ENCODE measurements at places on chromosomes 2 and 18.

GRCh38 chr2:65232636-65233035 lies 5.0 kb downstream of the ACTR2 start:
- peak; percentile 78 for DNase-seq

- DNase-seq = no peak
Observed at GRCh38 chr2:9135822-9136558, 70.6 kb upstream of the ASAP2 start.

- DNase-seq = no peak
Observed at GRCh38 chr18:50662775-50663383, 103.0 kb downstream of the MAPK4 start.

DNA sequence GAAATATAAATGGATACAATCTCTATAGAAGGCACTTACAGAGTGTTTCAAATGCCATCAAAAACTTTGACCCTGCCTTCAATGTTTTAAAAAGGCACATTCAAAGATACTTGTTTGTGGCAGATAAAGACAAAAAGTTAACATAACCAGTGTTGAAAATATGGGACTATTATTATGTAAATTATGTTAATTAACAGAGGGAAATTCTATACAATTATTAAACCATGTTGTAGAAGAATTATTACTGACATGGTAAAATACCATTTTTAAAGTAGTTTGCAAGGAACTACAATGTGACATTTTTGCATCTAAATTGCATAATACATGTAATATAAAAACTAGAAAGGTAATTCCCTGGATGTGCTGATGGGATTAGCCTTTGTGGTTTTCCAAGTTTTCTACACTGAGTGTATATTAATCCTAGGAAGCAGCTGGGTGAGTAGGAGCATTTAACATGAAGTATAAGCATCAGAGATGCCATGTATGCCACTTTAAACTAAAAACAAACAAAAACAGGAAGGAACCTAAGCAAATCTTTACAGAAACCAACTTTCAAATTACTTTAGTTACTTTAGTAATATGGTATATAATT lies 21.7 kb downstream of the MIB1 start:
- DNase-seq = no peak
